NCI-H187 (cell line): ENCODE measurements at places on chromosomes 13 and 19.

GRCh38 chr19:2809387-2810140 is 10.1 kb upstream of the ZNF554 start:
- no peak for DNase-seq

DNA sequence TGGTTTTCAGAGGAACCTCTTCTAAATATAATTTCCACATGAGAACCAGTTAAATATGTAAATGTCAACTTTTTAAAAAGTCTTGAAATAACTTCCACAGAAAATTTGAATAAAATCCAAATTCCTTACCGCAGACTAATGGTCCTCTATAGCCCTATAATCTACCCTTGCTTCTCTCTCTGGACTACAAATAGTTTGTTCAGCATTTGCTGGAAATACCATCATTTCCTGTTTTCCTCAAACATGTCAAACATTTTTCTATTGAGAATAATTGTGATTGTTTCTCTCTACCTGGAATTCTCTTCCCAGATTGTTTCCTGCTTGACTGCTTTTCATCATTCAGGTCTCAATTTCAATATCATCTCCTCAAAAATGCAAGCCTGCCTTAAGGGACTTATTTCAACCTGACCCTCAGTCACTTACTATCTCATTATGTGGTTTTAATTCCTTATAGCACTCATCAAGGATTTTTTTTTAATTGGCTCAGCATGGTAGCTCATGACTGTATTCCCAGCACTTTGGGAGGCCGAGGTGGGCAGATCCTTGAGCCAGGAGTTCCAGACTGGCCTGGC is 898.9 kb upstream of the MIR17HG start:
- DNase-seq = no peak

DNA sequence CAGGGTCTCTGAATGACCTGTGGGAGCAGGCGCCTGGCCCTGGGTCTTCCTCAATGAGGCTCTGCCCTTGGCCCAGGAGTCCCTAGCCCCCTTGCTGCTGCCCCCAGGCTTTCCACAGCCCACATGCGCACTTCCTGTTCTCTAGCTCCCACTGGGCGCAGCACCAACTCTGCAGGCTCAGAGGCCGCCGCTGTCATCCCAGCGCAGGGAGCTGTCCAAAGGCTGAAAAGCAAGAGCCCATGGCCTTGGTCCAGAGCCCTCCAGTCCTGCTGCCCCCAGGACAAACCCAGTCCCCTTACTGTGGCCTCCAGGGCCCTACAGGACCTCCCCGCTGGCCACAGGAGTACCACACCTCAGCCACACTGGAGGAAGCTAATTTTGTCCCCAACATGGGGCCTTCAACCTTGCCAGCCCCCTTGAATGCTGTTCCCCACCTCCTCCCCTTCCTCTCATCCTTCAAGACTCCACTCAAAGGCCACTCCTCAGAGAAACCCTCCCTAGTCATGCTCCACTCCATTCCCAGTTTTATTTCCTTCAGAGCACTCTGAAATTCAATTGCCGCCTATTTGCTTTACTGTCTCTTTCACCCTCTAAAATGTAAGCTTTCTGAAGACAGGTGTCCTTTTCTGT is 8.0 kb upstream of the POU2F2 start:
- no peak for DNase-seq

DNA sequence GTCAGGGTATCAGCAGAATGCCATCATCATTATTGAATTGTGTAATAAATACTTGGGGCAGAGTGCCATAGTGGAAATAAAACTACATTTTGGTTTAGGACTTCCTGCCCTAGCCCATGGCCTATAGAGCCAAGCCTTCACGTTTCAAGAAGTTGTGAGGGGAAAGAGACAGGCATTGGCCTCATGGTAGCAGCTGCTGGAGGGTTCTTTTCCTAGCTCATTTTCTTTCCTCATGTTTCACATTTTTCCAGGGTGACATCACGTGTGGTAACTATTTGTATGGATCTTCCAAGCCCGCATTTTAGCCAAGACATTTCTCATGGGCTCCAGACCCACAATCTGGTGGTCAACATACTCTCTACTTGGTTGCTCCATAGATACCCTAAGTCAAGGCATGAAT is 80.4 kb downstream of the LRCH1 start:
- DNase-seq = no peak

- no peak for DNase-seq
Observed at GRCh38 chr19:8835877-8836276, 3.7 kb downstream of the MBD3L1 start.

DNA sequence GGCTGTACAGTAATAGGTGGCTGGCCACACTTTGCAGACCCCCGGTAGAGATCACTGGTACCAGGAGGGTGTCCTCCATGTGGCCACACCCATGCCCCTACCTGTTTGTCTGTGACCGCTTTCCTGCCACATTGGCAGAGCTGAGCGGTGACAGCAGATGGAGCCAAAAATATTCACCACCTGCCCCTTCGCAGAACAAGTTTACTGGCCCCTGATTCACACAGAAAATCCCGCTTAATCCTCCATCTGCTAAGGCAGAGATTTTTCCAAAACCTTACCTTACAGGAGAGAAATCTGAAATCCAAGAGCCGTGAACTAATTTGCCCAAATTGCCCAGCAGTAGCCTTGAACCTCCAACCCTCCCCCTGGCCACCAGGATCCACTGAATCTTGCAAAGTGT is 52.1 kb downstream of the MYO9B start:
- DNase-seq = no peak

DNA sequence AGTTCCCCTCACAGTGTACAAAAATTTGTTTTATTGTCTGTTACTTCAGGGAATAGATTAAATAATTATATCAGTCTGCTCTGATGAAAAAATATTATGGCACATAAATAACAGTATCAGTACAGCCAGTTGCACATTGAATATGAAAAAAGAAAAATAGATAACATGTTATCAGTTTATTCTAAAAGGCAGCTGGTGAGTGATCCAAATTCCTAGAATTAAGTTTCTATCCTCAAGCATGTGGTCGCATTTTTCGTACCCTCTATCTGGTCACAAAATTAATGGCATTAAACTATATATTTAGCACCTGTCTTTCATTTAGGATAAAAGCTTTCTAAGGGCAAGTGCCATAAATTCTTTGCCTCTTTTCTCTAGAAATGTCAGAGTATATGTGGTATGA is 944.8 kb upstream of the PCDH9 start:
- no peak for DNase-seq

GRCh38 chr19:39916851-39917396 is 17.5 kb downstream of the FCGBP start:
- DNase-seq = no peak

GRCh38 chr13:106348075-106348840 is 187.2 kb downstream of the EFNB2 start:
- DNase-seq = no peak

- no peak for DNase-seq
Observed at GRCh38 chr13:52029569-52029968, 5.1 kb downstream of the UTP14C start.

DNA sequence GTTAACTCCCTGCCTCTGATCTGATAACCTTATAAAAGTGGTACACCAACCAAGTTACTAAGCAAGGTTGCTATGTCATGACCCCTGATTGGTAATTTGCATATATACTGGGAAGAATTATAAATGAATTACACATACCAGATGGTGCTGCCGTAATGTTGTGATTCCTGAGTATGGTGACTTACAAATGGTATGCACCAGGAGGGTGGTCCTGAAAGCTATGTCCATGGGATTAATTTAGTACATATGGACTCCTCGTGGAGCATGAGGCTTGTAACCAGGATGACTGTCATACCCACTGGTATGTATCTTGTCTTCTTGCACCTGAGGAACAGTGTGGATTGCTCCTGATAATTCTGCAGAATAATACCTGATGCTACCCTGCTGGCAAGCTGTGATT is 240.6 kb downstream of the GPC6 start:
- DNase-seq = no peak

- DNase-seq = no peak
Observed at GRCh38 chr13:98272549-98272948, 95.5 kb upstream of the RNF113B start.

DNA sequence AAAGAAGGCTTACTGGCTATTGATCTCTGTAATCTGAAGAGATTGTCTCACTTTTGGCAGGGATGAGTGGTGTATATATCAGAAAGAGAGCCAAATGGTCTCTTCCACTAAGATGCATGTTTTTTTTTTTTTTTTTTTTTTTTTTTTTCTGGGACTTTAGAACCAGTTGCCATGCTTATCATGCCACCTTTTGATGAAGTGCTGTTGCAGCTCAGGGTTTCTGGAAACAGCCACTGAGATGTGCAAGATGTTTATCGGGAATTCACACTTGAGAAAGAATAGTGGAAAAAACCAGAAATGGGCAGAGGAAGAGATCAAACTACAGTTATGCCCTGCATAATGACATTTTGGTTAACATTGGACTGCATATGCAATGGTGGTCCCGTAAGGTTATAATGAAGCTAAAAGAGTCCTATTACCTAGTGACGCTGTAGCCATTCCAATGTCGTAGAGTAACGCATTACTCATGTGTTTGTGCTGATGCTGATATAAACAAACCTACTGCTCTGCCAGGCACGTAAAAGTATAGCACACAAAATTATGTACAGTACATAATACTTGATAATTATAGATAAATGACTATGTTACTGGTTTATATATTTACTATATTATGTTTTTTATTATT is 121.0 kb downstream of the KLF5 start:
- no peak for DNase-seq

DNA sequence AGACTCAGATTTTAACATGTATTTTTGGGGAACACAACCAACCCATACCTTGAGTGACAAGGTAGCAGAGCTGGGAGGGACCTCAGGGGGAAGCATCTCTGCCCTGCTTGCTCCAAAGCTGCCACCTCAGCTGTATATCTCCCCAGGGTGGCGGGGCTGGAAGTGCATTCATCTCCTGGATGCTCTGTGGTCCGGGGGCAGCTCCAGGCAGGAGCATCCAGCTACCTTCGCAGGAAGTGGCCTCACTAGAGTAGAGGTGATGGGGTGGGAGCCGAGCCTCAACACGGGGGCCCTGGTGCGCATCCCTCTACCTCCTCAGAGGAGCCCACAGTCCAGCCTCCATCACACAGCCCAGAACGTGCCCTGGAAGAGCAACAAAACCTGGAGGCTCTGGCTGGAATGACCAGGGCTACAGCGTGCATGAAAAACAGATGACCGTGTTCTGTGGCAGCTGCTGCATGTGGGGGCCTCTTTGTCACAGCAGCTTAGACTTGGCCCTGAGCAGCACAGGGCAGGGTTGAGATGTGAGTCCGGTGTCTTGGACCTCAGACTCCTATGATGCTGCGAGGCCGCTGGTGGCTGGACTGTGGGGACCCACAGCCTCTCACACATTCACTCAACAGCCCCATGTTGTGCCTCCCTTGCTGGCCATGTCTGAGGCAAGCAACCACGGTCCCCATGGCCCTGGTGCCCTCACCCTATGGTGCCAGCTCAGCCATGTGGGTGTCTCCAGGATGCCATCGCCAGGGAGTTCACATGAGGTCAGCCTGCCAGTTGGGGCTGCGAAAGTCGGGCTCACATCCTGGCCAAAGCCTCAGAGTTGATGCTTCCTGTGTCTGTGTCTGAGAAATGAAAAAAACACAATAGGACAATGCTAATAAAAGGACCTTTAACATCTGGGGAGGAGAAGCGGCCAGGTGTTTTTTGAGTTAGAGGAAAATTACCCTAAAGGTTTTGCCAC is 17.1 kb upstream of the GAS6 start:
- no peak for DNase-seq

DNA sequence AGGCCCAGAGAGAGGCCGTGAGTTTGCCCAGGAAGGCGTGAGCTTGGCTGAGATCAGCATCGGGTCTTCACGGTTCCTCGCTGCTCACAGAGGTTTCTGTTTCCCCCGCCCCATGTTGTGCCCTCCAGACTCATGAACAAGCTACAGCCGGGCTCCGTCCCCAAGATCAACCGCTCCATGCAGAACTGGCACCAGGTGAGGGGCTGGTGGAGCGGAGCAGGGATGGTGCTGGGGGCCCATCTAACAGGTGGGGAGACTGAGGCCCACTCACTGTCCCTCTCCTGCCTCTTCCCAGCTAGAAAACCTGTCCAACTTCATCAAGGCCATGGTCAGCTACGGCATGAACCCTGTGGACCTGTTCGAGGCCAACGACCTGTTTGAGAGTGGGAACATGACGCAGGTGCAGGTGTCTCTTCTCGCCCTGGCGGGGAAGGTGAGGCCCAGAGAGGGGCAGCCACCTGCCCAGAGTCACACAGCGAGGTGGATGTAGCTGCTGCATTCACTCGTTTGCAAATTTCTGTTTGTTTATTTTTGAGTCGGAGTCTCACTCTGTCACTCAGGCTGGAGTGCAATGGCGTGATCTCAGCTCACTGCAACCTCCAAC is 6.0 kb downstream of the CNN2 start:
- no peak for DNase-seq

DNA sequence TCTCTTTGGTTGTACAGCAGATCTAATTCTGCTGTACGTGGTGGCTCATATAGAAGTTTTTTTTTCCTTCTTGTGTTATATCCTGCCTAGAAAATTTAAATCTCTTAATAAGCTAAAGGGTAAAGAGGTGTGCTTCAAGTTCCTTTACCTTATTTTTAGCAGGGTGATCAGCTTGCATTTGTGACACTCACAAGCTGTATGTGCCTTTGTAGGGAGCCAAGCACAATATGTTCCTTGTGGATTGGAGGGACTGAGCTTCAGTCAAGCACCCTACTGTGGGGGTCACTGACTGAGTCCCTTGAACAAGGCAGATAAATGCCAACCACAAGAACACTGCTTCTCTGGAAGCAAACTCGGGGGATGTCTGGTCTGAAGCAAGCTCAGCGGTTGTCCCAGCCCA is 12.6 kb upstream of the ERICH6B start:
- DNase-seq = no peak

DNA sequence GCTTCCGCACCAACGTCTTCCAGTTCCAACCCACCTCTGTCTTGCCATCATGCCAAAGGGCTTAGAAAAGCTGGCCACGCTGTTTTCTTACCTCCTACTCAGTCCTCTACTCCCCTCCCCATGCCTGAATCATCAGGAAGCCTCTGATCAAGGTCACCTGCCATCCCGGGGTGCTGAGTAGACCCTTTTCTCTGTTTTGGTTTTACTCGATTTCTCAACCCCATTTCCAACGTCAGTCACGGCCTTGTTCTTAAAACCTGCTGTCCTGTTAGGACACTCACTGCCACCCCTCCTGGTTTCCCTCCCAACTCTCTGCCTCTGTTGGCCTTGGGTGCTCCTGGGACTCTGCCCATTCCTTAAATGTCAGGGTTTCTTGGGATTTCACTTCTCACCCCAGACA is 350.1 kb downstream of the FOXO1 start:
- no peak for DNase-seq

- no peak for DNase-seq
Observed at GRCh38 chr13:31250435-31250834, 50.7 kb downstream of the B3GLCT start.

DNA sequence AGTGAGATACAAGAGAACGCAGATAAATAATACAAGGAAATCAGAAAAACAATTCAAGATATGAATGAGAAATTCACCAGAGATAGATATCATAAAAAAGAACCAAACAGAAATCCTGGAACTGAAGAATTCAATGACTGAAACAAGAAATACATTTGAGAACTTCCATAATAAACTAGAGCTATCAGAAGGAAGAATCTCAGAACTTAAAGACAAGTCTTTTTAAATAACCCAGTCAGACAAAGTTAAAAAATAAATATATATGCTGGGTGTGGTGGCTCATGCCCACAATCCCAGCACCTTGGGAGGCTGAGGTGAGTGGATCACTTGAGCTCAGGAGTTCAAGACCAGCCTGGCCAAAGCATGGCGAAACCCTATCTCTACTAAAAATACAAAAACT is 28.7 kb upstream of the N4BP2L1 start:
- DNase-seq = no peak
